T-helper 2 cell (primary cell): ENCODE measurements at places on chromosomes 6 and 20.

GRCh38 chr20:57601211-57601570 lies 19.0 kb downstream of the ZBP1 start:
- no peak for DNase-seq

DNA sequence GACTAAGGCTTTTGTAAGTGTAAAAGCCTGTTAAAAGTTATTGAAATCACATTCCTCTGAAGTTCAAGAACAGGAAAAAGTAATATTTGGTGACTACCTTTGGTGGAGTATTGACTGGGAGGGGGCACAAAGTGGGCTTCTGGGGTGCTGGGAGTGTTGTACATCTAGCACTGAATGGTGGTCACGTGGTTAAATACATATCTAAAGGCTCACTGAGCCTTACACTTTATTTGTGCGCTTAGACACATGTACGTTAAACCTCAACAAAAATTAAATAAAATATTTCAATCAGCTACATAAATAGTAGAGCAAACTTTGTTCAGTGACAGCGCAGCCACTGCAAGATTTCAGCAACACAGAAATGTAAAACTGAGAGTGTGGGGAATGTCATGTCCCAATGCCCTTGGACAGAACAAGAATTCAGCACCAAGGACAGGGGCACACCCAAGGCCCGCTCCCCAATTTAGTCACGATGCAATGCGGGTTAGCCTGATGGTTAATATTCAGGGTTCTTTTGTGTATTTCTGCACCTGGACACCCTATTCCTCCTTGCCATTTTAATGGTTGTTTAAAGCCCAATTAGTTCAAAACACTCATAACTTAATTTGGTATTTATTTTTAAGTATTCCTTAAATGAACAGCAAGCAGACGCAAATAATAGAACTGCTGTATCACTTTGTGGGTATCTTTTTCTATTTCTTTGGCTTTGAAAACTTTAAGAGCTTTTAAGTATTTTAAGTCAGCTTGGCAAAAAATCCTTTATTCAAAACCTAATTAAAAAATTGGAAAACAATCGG lies 37.4 kb downstream of the ANGPT4 start:
- no peak for DNase-seq

DNA sequence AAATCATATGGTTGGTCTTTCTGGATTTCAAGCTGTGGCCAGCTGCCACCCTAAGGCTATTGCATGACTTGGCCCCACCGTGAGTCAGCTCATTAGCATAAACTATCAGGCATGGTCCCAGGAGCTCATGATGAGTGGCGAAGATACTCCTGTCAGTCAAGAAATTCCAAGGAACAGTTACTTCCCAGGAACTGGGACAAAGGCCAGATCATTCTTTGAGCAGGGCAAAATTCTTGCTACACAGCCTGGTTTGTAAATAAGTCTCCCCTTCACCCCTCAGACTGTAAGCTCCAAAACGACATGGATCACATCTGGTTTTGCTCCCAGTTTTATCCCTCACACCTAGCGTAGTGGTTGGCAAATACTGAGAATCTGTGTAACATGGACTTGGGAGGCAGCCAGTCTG lies 33.0 kb upstream of the KIAA1586 start:
- DNase-seq: no peak

DNA sequence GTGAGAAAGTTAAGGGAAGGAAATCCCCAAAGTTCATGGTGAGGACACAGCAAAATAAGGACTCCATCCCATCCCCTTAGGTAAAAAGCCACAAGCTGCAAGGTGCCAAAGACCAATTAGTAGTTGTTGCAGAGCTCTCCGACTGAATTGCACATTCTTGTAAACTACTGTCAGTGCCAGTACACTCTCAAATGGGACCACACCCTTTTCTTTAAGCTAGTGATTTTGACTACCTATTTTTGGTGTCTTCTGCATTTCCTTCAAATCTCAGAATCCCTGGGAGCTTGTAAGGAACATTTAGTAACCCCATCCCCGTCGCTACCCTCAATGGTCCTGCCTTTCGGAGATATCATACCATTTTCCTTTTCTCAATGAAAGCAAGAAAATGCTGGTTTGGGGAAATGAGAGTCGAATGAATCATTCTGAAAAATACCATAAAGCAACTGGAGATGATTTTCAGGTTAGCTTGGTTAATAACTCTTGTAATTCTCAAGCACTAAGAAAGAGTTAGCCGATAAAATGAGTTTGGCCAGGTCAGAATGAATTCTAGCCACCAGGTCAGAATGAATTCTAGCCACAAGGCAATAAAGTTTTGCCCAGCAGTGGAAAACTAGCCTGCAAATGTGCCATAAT lies 5.2 kb upstream of the HMGN3 start:
- DNase-seq: no peak

- DNase-seq: no peak
Observed at GRCh38 chr20:58778760-58779159, 71.9 kb downstream of the GNAS-AS1 start.

- DNase-seq: no peak
Observed at GRCh38 chr20:13452470-13453124, 186.1 kb downstream of the TASP1 start.

DNA sequence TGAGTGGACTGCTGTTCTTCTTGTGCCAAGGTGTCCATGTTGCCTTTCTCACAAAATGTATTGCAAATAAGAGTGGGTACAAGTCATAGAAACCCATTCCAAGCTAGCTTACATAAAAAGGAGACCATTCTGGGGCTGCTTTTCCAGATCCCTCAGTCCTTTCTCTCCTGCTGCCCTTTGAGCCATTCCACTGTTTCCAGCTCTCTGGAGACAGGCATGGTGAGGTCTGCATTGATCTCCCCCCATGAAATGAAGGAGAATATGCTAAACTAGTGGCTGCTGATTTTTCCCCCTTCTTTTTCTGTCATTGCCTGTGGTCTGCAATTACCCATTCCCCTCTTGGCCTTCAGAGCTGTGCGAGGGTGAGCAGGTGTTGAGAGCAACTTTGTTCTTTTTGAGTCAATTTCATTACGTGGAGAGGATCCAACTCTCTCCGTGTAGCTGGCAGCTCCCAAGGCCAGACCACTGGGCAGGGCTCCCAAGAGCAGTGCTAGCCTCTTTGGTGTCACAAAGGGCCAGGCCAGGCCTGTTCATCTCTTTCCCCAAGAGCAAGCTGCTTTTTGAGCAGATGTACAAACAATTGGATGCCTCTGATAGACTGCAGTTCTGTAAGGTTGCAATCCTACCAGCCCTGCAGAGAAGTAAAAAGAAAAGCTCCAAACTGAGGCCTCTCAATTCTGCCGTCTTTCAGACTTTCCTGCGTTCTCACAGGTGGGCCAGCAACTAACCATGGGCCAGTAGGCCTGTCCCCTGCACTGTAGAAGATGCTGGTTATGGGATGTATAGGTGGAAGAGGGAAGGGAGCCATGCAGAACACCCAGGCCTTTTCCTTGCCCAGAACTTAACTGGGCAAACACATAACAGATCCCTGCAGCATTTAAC lies 96.1 kb upstream of the ARMC2 start:
- no peak for DNase-seq

GRCh38 chr6:69116658-69117057 lies 481.6 kb downstream of the ADGRB3 start:
- no peak for DNase-seq

DNA sequence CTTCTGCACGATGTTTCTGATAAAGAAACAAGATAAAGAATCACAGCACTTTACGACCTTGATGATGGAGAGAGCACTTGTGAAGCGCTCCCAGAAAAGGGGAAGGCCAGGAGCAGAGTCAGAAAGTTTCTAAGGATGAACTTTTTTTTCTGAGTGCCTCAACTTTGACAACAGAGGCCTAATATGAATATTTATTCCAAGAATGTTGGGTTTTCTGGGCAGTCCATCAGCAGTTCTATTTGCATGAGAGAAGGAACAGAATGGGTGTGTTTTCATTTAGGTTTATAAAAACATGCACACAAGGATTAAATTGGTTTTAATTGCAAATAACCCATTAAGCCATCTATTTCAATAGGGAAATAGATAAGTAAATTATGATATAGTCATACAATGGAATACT lies 204.9 kb downstream of the SIM1 start:
- no peak for DNase-seq

- DNase-seq: no peak
Observed at GRCh38 chr20:63057171-63058117, 50.7 kb upstream of the BHLHE23 start.

DNA sequence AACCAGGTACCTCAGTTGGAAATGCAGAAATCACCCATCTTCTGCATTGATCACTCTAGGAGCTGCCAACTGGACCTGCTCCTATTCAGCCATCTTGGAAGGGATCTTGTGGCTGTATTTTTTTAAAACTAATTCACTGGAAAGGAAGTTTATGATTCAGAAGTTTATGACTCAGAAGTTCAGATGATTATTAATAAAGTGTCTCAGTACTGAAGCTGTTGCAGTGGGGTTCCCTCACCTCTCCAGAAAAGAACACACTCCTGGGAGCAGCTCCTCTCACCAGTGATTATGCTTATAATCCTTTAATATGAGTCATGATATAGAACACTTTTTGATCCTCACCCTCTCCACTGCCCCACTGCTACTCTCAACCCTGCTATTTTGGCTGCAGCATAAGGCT lies 291.2 kb upstream of the HS3ST5 start:
- no peak for DNase-seq

- DNase-seq: no peak
Observed at GRCh38 chr20:43955750-43956191, 41.1 kb downstream of the TOX2 start.

- no peak for DNase-seq
Observed at GRCh38 chr20:19320005-19320404, 107.6 kb downstream of the SLC24A3 start.
